ENCODE measurements at places on chromosomes 16 and 17.

DNA sequence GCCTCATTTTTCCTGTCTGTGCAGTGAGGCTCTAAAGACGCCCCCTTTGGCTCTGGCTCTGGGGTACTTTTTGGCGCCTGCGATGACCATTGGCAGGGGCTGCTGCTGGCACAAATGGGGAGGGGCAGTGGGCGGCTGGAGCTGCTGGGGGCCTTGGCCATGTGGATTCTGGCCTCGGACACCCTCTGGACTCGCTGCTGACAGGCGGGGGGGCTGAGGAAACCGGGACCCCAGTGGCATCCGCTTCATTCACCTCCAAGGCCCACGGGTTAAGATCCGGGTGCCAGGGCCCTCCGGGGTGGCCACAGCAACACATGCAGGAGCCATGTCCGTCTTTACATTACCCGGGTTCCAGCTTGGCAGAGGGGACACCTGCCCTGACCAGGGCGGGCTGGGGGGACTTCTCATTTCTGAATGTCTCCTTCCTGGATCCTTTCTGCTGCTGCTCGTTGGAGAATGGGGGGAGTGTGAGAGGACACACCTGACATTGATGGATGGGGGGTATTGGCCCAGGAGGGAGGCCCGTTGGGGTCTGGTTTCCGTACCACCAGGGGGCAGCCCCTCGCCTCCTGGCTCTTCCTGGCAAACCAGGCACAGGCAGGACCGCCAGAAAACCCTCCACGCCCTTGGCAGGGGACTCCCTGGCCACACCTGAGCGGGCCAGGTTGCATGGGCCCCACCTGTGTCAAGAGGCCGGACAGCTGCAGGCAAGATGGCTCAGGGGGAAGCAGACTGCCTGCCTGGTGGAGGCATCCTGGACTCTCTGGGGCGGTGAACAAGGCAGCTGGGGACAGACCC, 21.8 kb downstream of the GSE1 start:
- DNase-seq, result no peak

- no peak for DNase-seq
Measured at GRCh38 chr17:42279776-42280630, 3.8 kb upstream of the STAT5B start.

- no peak for DNase-seq
Measured at GRCh38 chr16:54265575-54266107, 20.9 kb downstream of the IRX3 start.

DNA sequence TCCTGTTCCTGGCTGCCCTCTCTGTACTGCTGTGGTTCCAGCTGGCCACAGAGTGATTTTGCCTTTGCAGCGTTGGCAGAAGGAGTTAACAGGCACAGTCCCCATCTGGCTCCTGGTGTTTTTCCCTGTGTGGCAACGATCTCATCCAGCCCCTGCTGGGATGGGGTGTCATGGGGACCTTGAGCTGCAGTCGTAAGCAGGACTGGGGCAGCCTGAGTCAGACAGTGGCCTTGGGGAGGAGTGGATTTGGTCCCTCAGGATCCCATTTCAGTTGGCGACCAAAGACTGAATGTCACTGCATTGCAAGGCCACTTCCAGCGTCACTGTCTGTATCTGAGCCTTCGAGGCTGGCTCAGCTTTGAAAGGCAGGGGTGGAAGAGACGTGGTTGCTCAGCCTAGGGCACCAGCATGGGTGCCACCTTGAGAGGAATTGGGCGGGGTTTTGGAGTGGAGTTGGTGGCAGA, 11.9 kb downstream of the TMEM94 start:
- DNase-seq, result no peak
